NCI-H524 (cell line): ENCODE measurements at places on chromosomes 12 and 14.

GRCh38 chr12:85626784-85627171 lies 209.4 kb downstream of the RASSF9 start:
- DNase-seq: no peak

- DNase-seq: no peak
Measured at GRCh38 chr12:12499909-12500604, 62.6 kb downstream of the DUSP16 start.

GRCh38 chr14:24435998-24436354 lies 6.2 kb downstream of the KHNYN start:
- no peak for DNase-seq

GRCh38 chr12:88763536-88764100 lies 183.3 kb upstream of the KITLG start:
- DNase-seq: no peak

DNA sequence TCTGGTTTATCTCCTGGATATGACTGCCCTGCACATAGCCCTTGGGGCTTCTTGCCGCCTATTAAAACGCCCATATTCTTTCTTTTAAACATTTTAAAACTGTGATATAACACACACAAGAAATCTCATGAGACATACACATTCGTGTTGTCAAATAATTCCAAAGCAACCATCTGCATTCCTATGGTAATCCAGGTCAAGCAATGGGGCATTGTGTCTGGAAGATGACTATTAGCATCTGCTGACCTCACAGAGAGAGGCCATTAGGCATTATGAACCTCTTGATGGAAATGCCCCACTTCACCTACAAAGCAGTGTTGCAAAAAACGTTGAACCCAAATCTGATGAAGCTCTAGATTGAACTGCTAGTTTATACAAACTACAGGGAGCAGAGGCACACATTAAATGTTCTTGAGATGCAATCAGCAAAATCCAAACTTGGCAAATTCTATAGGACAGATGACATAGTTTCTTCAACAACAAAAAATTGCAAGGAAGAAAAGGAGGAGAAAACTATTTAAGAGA lies 513.8 kb upstream of the CCDC196 start:
- no peak for DNase-seq

GRCh38 chr12:57605811-57606311 lies 1.2 kb downstream of the DTX3 start:
- no peak for DNase-seq

DNA sequence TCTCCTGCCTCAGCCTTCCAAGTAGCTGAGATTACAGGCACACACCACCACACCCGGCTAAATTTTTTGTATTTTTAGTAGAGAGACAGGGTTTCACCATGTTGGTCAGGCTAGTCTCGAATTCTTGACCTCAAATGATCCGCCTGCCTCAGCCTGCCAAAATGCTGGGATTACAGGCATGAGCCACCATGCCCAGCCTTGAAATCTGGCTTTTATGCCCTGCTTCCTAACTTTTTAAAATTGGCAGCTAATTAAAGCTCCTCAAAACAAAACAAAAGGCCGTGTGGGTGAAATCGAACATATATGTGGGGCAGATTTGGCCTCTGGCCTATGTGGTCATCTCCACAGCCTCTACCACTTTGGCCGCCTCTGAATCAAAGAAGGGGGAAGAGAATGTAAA lies 37.9 kb downstream of the KCTD10 start:
- DNase-seq: no peak

DNA sequence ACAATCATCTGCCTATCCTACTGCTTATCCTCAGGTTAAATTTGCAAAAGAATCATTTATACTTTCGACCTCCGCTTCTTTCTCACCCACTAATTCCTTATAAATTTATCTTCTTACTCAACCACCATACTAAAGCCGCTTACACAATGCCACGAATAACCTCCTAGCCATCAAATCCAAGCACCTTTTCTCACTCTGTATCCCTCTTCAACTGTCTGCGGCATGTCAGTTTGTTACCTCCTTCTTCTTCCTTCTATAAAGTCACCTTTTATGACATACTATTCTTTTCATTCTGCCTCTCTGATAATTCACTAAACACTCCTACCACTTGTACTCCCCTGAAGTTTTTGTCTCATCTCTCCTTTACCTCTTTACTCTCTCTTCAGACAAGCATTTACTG lies 66.3 kb downstream of the SEC23A start:
- DNase-seq: no peak

GRCh38 chr14:95564060-95564459 lies 29.2 kb downstream of the GLRX5 start:
- DNase-seq: no peak

DNA sequence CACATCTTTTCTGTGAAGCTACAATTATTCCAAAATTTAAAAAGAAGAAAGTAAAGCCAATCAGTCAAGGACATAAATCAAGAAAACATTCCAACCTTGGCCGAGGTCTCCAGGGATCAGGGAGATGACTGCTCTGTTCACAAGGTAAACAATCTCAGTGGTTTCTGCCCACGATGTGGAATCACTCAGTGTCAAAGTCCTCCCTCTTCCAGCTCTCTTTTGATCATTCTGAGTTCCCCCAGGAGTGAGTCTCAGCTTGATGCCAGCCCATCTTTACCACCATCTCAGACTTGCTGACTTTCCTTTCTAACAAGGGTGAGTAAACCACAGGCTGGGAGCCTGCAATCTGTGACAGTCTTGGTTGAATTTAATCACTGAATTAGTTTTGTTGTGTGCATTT lies 4.8 kb upstream of the SERPINA9 start:
- no peak for DNase-seq
